ENCODE measurements at places on chromosomes 4 and X.

DNA sequence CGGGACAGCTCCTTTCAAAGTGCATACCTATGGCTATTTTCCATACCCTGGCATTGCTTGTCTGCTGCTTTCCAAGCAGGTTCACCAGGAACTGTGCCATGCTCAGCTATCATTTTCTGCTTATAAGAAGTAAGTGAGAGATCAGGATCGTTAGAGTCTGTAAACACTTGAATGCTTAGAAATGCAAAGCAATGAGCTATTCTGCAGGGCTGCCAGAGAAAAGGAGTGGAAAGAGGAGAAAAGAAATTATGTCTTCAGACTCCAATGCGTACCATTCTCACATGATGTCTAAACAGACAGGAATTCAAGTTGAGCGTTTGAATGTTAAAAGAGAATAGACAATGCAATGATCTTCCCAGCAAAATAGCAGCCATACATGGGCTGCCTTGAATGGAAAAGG is 245.5 kb upstream of the SLC7A11 start:
- no peak for DNase-seq

GRCh38 chr4:6873792-6874461 is 35.7 kb upstream of the TBC1D14 start:
- peak; percentile 74 for DNase-seq

DNA sequence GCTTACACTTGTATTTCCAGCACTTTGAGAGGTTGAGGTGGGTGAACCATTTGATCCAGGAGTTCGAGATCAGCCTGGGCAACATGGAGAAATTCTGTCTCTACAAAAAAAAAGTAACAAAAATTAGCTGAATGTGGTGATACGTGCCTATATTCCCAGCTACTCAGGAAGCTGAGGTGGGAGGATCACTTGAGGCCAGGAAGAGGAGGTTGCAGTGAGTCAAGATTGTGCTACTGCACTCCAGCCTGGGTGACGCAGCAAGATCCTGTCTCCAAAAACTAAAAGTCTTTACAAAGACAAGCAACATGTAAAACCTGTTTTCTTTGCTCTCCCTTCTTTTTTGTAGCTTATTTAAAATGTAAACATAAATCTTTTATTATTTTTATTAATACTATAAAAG is 1156.1 kb downstream of the FAT4 start:
- no peak for DNase-seq

DNA sequence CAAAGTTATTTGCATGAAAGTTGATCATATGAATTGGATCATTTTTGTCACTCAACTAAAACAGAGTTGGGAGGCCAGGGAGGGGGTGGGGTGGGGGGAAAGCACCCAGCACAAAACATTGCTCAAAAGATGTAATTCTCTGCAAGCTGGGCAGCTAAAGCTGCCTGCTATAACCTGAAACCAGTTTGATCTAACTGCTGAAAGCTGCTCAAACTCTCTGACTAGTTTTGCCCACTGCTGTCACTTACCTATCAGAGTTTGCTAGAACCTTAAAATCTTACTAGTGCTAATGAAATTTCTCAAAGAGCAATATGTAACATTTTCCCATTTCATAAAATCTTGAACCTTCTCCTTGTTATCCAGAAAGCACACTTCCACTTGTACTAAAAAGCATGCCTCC is 10.4 kb downstream of the CXCL8 start:
- DNase-seq = no peak

- no peak for DNase-seq
Observed at GRCh38 chrX:41507919-41508318, 60.8 kb downstream of the NYX start.

GRCh38 chrX:149837639-149838038 is 43.3 kb upstream of the MAGEA8 start:
- DNase-seq = no peak
